GM19239 (cell line): ENCODE measurements at places on chromosomes 6 and 20.

DNA sequence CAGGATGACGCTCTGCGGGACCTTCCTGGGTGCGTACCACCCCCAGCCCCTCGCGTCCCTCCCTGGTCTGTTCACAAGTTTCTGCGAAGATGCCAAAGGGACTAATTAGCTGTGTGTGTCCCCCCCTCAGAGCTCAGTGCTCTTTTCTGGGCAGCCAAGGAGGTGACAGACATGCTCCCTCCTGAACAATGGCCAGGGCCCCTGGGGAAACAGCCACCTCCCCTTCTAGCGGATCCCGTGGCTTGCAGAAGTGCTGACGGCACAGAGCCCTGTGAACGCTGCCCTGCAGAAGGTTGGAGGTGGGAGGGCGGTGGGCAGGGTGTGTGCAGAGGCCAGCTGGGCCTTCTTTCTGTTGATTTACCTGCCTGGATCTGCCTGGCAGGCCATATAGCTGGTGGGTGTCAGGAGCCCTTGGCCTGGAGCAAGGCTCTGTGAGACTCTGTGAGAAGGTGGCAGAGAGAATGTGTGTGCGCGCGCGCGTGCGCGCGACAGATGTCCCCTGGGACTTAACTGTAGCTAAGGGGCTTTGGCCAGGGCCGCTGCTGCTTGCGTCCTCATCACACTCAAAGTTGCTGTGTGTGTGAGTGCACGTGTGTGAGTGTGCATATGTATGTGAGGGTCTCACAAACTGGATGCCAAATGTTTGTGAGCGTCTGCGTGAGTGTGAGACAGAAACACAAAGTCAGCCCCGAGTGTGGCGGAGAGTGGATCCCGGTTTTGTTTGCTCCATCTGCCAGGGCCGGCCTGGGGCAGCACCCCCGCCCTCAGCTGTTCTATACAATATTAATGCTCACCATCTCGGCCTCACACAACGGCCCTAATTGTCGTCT lies 3.5 kb upstream of the MYT1 start:
- no peak for DNase-seq

DNA sequence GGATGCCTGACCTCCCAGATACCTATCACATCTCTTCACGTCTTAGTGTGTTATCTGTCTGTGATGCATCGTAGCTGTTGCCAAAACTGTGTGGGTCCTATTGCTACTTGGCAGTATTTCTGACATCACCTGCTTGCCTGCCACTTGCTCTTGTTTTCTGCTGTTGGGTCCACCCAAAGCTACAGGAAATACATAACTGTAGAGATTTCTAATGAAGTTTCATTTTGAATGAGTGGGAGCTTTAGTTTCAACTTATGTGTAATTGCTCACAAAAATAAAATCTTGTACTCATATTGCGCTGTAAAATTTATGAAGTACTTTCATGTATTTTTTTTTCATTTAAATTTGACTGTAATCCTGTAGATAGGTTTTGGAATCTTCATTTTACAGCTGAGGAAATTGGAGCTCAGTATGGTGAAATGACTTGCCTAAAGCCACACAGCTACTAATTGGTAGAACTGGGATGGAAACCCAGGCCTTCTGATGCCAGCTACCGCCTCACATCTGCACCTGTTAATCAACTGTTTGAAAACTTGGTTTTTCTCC lies 113.6 kb upstream of the MAN1A1 start:
- no peak for DNase-seq

- DNase-seq: no peak
These were observed 6.4 kb downstream of the GTF2H5 start for GRCh38 chr6:158174514-158174913.

- DNase-seq: no peak
These were observed 184.8 kb downstream of the HIVEP2 start for GRCh38 chr6:142760152-142760551.

GRCh38 chr20:42118409-42119125 lies 500.4 kb upstream of the CHD6 start:
- DNase-seq: no peak

DNA sequence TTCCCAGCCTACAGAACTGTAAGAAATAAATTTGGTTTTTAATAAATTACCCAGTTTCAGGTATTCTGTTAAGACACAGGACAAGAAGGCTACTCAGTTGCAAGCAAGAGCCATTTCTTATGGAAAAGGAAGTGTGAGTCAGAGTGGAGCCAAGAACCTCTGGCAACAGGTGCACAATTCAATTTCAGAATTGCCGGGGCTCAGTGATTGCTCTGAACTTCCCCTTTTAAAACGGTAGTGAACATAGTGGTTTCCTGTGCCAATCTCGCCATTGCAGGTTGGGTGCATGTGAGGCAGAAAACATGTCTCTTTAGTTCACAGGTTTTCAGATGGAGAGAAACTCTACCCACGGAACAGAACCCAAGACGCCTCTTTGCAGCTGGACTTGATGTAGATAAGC lies 16.4 kb downstream of the PIGT start:
- DNase-seq: peak; percentile 57

GRCh38 chr6:118746825-118747174 lies 95.4 kb upstream of the CEP85L start:
- no peak for DNase-seq

DNA sequence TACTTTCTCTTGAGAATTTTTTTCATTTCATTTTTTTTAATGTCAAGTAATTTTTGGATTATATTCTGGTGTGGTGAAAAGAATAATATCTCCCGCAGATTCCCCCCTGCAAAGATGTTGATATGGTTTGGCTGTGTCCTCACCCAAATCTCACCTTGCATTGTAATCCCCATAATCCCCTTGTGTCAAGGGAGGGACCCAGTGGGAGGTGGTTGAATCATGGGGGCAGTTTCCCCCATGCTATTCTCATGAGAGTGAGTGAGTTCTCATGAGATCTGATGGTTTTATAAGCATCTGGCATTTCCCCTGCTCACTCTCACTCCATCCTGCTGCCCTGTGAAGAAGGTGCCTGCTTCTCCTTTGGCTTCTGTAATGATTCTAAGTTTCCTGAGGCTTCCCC lies 58.7 kb upstream of the PMEPA1 start:
- no peak for DNase-seq

DNA sequence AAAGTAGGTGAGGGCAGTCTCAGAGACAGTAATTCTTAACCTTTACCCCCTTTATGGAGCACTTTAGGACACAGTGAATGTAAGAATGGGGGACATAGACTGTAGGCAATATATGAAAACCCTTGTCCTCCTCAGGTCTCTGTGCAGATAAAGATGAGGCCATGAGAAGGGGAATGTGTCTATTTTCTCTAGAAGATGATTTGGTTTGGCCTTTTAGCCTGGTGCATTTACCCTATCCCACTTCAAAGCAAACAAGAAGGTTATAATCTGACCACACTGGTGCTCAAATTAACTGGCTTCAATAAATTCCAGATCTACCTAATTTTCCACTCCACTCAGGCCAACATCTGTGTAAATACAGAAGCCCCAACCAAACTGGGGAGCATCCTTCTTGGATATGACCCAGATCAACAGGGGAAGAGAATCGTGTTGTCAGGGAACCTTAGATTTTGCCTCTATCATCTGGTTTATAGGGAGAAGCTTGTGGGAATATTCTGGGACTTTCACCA lies 42.4 kb downstream of the RIPOR2 start:
- DNase-seq: no peak

- no peak for DNase-seq
These were observed 26.0 kb downstream of the PTPRA start for GRCh38 chr20:2899243-2899642.

DNA sequence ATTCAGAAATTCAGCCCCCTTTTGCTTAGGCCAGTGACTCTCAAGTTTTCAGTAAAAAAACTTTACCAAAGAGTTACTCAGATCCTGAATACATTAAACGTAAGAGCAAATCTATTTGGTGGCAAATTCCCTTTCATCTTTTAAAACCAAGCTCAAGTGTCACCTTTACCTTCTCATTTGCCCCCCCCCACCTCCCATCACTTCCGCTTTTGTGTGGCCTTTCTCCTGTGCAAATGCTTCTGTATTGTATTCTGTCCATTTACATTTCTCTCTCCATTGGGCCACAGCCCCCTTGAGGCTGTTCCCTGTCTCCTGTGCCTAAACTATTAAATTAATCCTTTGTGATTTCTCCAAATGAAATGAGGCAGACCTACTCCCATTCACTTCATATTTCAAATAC lies 1.9 kb downstream of the NOL7 start:
- DNase-seq: no peak
